HAP-1 (cell line): ENCODE measurements at places on chromosomes 11 and 22.

DNA sequence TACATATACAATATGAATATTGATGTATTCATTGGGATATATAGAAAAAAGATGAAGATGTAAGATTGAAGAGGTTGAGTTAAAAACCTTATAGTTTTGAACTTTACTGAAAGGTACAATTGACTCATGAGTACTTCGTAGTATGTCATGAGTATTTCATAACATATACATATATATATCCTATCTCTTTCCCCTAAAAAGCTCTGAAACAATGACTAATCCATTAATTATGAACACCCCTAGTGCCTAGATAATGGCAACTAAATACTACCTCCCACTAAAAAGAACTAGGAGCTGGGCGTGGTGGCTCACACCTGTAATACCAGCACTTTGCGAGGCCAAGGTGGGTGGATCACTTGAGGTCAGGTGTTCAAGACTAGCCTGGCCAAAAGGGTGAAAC, 31.5 kb downstream of the SLC35F2 start:
- no peak for DNase-seq

GRCh38 chr22:46070803-46071450, 79.4 kb upstream of the PPARA start:
- peak; percentile 33 for DNase-seq

DNA sequence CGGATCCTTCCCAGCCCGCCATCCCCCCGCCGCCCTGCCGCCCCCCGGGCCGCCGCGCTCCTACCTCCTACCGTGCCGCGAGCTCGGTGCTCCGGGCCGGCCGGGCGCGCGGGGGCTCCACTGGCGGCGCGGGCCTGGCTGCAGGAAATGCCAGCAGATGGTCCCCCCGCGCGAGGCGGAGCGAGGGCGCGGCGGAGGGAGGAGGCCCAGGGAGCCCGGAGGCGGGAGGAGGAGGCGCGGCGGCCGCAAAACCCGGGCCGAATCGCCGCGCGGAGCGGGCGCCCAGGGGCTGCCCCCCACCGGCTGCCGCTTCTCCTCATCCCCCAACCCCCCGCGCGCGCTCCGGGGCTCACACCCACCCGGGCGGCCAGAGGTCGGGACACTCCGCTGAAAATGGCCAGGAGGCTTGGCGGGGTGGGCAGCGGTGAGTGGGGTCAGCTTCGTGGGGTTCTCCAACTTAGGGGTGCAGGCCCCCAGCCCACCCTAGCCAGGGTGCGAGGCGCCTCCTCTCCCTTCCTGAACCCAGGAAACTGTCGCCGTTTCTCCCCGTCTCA, at the start of gene OSBPL5:
Gene OSBPL5, minus strand, starts transcription at position 159 of the 554 bp plus-strand sequence. CDS start 36,162 bp downstream, outside the sequence.
- peak; percentile 46 for DNase-seq

DNA sequence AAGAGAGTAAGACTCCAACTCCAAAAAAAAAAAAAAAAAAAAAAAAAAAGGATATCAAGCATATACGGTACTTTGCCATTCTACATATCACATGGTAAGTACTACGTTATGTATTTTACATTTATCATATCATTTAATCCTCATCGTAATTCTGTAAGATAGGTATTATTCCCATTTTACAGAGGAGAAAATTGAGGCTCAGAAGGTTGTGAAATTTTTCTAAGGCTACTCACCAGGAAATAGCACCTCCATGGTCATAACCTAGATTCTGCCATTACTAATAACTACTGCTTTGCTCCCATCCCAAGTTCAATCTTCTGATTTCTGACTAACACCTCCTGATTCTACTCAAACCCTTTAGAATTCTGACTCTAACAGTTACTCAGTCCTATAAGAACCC, 138.0 kb downstream of the FCHSD2 start:
- no peak for DNase-seq

DNA sequence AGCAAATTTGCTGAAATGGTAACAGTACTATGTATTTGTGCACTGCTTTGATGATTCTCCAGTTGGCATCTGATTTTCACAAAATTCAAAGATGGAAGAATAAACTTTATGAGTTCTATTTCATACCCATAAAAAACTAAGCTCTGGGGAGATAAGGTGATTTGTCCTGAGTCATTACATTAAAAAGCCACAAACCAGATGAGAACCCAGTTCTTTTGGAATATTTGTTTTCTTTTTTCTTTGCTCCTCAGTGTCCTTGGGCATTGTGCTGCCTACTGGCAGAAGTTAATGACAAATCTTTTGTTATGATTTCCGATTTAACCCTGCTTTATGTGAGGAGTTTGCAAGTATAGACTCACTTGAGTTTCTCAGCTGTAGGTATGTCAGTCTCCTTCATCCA, 45.4 kb upstream of the AMOTL1 start:
- no peak for DNase-seq

DNA sequence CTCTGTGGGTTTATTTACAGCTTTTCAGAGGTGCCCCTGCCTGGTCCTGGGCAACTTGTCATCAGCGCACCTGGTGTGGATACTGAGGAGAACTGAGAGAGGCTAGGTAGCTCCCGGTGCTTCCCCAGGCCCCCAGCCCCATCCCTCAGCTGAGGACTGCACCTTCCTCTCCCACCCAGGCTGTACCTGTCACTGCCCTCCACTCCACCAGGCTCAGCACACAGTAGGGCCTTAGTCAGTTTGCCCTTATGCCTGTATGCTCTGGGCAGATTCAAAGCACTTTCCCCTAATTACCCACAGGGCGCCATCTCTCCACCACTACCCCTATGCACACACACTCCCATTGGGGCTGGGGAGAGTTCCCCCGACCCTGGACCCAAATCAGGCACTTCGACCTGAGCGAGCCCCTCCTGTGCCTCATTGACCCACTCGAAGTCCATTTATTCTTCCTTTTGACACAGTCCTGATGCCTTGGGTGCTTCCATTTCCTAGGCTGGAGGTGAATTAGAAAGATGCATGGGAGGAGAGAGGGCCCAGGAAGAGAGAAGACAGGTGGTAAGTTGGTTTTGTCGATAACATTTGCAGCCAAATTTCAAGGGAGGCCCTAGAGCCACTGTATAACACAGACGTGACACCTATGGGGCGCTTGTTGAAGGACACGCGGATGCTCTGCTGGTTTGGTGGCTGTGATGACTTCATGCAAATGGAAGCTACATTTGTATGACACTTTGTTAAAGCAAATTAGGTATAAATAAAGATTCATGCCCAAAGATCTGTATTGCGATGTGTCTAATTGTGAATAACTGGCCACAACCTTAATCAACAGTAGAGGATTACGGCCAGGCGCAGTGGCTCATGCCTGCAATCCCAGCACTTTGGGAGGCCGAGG, 13.8 kb upstream of the PICK1 start:
- no peak for DNase-seq

GRCh38 chr11:67120881-67121710, 2.0 kb downstream of the KDM2A start:
- DNase-seq: no peak

GRCh38 chr11:128179039-128179438, 408.3 kb downstream of the ETS1 start:
- DNase-seq: no peak

- DNase-seq: no peak
Observed at GRCh38 chr22:24571266-24571665, 15.5 kb downstream of the SNRPD3 start.

- DNase-seq: no peak
Observed at GRCh38 chr22:23705358-23705757, 14.5 kb downstream of the RGL4 start.

GRCh38 chr11:69308936-69309615, 15.1 kb downstream of the MYEOV start:
- DNase-seq: no peak

DNA sequence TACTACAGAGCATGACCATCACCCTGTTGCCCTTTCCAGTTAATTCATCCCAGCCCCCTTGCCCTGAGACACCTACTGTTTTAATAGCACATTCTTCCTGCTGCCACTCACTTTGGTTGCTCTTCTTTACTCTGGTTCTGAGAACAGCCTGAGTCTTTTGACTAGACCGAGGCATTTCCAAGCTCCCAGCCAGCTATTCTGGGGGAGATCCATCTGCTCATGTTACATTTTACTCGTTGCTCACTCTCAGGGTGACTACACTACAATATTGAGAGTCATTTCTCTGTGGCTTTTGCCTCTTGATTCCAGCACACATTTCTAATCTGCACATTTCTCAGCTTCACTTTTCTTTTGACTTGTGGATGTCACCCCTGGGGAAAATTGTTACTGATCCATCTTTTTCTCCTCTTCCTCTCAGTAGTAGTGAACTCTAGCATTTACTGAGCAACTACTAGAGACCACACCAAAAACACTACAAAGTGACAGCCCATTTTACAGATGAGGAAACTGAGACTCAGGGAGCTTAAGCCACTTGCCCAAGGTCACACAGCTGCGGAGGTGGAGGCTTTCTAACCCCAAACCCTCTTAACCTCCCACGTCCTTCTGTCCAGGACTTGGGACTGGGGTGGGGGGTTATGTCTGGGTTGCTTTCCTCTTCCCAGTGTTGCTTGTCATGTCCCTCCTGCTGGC, 117.8 kb downstream of the C11orf91 start:
- no peak for DNase-seq

- DNase-seq: no peak
Observed at GRCh38 chr11:58505849-58506248, 2.1 kb downstream of the OR5B21 start.

DNA sequence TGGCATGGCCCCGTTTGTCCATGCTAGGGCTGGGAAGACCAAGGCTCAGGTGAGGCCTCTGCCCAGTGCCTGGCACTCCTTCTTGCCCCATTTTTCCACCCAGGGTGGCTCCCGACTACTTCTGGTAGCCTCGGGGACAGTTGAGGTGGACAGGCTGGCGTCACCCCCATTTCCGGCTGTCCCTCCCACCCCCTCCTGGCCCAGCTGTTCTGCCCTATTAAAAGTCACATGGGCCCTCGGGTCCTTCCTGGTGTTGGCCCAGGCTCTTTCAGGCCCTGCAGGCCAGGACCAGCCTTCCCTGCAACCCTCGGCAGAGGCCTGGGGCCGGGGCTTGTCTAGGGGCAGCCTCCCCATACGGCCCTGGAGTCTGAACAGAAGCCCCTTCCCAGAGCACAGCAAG, 9.5 kb downstream of the CD81 start:
- no peak for DNase-seq

DNA sequence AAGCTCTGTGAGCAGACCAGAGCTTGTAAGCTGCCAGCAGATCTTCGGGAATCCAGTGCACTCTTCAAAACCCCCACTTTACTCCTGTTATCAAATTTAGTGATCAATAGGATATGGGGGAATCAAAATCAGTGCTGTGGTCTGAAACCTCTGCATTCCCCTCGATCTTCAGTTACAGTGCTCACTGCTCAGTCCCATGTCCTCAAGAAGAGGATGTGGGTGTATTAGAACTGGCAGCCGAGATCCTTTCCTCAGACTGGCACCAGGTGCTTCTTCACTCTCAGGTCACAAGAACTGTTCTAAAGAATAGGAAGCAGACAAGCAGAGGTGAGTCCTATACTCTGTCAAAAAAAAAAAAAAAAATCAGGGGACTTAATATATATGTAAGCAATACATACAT, 15.3 kb upstream of the MAML2 start:
- no peak for DNase-seq

GRCh38 chr11:77866336-77866735, 45.4 kb downstream of the AAMDC start:
- DNase-seq: no peak

- no peak for DNase-seq
Observed at GRCh38 chr11:27216270-27217149, 146.5 kb downstream of the CCDC34 start.

DNA sequence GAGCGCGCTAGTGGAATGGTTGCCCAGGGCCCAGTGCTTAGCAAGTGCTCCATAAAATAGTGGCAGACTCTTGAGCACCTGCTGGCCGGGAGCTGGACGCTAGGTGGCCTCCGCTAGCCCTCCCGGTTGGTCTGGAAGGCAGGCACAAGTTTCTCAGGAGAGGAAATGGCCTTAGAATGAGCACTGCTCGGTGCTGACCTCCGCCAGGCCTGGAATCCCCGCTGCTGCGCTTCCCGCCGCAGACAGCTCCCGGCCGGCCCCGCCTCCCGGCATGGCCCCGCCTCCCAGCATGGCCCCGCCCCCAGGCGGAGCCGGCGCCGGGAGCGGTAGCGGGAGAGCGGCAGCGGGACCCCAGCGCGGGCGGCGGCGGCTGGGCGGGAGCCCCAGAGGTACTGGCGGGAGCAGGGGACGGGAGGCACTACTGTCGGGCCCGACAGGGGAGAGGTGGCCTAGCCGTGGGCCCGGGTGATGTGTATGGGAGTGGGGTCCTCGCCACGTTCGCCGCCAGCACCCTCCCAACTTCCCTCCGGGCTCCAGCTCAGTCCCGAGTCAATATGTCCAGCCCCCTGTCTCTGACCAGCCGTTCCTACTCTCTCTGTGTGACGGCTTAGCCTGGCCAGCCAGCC, at the start of gene SIPA1:
Gene SIPA1, plus strand, starts transcription at position 308 of the 626 bp plus-strand sequence. CDS start 2,821 bp downstream, outside the sequence.
- DNase-seq: peak; percentile 84

DNA sequence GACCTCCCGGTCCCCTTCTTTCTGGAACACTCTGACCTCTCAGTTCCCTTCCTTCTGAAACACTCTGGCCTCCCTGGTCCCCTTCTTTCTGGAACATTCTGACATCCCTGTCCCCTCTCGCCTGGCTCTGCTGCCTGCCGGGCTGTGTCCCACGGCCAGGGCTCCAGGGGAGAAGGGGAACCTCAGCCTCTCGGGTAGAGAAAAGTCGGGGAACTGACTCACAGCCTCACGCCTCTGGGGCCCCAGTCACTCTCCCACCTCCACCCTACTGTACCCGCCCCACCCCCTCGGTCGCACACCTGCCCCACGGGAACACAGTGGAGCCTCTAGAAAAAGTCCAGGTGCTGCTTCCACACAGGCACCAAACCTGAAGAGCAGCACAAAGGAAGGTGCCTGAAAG, 93.3 kb downstream of the BRD1 start:
- DNase-seq: no peak

DNA sequence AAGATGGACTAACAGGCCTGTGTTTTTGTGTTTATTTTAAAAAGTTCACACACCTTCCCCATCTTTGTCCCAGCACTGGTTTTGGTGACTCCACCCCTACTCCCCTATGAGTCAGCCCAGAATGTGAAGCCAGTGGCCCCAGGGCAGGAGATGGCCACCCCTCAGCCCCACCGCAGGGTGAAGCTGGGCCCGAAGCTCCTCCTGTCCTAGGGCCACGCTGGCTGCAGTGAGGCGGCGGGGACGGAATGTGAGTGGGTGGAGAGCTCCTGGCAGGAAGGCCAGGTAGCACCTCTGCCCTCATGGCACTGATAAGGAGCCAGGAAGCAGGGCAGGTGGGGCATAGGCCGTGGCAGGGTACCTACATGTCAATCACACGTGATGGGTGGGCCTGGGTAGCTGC, 39.9 kb downstream of the SGSM3 start:
- no peak for DNase-seq

DNA sequence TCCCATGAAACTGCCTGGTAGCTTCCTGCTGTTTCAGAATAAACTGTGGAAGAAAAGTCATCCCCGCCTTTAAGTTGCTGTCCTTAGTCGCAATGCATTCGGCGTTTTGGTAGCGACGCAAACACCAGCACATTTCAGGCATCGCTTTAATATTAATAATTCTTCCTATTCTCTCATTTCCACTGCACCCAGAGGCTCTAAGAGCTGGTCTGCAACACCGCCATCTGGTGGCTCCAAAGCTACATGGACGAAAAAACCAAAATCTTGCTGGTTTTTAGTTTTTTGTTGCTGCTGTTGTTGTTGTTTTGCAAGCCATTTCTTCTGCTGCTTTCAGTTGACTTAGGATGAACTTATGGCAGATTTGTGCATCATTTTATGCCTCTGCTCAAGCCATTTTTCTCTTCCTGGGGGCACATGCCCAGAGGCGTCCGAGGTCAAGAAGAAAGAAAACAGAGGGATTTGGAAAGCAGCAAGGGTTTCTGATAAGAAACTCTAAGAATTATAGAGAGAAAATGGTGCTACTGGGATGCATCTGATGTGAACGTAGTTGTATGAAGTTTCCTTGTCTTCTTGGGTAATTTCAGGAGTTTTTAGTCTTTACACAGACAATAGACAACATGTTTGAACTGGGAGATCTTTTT, 345.4 kb upstream of the KIRREL3 start:
- no peak for DNase-seq
